ENCODE measurements at places on chromosomes 5 and 9.

- DNase-seq, result no peak
Observed at GRCh38 chr9:35726931-35727330, 5.1 kb downstream of the TLN1 start.

DNA sequence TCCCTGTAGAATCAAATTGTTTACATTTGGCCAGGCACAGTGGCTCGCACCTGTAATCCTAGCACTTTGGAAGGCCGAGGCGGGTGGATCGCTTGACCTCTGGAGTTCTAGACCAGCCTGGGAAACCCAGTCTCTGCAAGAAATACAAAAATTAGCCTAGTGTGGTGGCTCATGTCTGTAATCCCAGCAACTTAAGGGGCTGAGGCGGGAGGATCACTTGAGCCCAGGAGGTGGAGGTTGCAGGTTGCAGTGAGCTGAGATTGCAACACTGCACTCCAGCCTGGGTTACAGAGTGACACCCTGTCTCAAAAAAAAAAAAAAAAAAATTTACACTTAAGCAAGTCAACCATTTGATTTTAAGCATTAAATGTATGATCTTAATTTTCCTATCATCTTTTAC is 17.5 kb upstream of the IQGAP2 start:
- no peak for DNase-seq

GRCh38 chr9:38295764-38296163 is 96.7 kb upstream of the ALDH1B1 start:
- no peak for DNase-seq

DNA sequence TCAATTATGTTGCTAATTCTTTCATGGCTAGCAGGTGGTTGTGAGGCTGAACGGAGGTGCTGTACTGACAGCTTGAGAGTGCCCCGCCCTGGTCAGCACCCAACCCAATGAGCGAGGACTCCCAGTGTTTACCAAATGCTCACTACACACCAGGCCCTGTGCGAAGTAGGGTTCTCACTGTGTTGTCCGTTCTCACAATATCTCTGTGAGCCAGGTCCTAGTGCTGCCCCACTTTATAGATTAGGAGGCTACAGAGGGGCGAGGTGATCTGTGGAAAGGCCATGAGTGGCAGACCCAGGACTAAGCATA is 28.2 kb downstream of the COL15A1 start:
- no peak for DNase-seq

GRCh38 chr5:69502367-69502766 is 9.8 kb downstream of the OCLN start:
- DNase-seq, result no peak

GRCh38 chr9:30065888-30066287 is 2318.6 kb upstream of the ACO1 start:
- no peak for DNase-seq

DNA sequence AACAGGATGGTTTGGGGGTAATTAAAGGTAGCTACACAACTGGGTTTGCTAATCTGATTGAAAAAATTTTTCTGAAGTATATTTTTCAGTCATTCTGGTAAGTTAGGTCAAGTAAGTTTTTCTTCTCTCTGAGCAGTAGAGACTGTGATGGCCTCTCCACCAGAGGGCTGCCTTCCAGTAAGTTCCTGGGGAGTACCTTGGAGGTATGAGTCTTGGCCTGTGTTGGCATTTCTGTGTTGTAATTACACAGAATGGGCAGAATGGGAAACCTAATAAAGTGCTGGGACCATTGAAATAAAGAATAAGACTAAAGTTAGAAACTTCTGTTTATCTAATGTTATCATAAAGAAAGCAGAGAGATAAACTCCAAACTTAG is 430.8 kb downstream of the ARHGEF28 start:
- no peak for DNase-seq

DNA sequence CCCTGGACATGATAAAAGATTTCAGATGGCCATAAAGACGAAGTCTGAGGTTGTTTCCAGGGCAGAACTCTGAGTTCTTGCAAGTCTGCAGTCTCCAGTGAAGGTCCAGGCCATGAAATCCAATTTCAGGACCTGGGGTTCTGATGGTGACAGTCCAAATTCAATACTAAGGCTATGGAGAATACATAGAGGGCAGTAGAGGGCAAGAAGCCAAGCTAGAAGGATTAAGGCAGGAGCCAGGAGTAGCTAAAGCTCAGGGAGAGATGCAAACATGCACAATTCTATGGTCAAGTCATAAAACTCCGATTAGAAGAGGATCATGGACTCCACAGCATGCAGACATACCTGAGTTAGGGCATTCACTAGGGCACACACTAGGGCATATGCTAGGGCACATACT is 11.4 kb downstream of the SLIT3 start:
- no peak for DNase-seq

GRCh38 chr9:135840107-135840506 is 67.2 kb downstream of the CAMSAP1 start:
- DNase-seq, result no peak

- no peak for DNase-seq
Observed at GRCh38 chr5:7714119-7714518, 136.8 kb downstream of the CFAP90 start.

GRCh38 chr9:137110147-137110910 is 4.2 kb downstream of the DPP7 start:
- DNase-seq, result no peak

DNA sequence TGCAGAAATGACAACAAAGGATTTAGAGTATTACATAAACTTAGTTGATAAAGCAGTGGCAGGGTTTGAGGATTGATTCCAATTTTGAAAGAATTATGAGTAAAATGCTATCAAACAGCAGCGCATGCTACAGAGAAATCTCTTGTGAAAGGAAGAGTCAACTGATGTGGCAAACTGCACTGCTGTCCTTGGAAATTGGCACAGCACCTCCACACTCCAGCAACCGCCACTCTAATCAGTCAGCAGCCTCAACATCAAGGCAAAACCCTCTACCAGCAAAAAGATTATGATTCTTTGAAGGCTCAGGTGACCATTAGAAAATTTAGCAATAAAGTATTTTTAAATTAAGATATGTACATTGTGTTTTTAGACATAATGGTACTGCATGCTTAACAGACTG is 66.4 kb downstream of the AUH start:
- no peak for DNase-seq

DNA sequence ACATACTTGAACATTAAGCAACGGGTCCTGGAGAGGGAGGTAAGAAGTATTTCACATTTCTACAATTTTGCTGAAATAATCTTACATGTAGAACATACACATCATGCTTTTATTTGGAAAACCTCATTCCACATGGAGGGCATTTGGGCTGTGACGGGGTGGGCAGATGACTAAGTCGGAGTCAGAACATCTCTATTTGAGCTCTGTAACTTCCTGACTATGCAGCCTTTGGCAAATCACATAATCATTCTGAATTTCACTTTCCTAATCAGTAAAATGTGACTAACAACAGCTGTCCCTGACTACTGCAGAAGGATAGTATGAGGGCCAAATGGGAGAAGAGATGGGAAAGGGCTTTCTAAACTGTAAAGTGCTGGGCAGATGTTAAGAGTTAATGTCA is 17.1 kb upstream of the IL6ST start:
- DNase-seq, result no peak

- no peak for DNase-seq
Observed at GRCh38 chr5:17239953-17240352, 22.5 kb downstream of the BASP1 start.

GRCh38 chr9:134949681-134950385 is 32.1 kb upstream of the FCN1 start:
- no peak for DNase-seq

DNA sequence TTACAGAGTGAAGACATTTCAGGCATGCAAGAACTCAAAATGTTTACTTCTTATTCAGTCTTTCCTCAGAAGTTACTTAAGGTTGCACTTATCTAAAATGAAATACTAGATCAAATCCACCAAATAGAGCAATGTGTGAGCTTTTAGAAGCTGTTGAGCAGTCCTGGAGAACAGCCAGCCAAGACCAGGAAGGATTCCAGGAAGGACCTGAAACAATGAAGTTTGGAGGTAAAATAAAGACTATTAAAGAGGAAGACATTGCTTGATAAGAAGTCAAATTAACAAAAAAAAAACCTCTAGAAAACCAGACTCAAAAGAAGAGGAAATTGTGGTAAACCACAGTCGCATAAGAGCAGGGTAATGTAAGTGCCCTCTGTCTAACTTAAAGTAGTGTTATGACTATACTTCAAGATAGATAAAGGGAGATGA is 156.2 kb upstream of the S1PR3 start:
- DNase-seq, result no peak

- no peak for DNase-seq
Observed at GRCh38 chr9:7592321-7593316, 207.0 kb downstream of the DMAC1 start.

DNA sequence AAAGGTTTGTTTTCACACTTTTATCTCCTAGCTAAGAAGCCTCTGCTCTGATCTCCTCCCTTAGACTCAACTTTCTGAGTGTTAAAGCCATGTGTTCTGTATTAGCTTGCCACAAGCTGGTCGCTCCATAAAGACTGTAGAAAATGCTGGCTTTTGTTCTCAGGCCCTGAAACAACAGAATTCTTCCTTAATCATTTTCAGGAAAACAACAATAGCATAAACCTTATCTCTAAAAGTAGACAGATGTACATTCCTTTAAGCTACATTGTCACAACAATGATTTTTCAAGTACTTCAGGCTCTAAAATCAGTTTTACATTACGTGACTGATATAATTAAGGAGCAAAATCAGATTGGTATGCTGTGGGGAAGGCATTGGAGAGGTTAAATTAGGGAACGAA is 41.9 kb downstream of the VCAN start:
- no peak for DNase-seq

- DNase-seq, result no peak
Observed at GRCh38 chr5:169805527-169805934, 168.5 kb downstream of the DOCK2 start.
